Forelimb muscle (tissue), 1 donor: ENCODE measurements at places on chromosomes 6 and 20. TPM values are rescaled to one million over a fixed set of nuclear protein-coding genes. Genes with fewer than 3 reads are reported as not detected.

- DNase-seq, result no peak
These were observed 22.2 kb downstream of the EIF2S2 start for GRCh38 chr20:34089655-34090345.

- no peak for DNase-seq
These were observed 55.7 kb downstream of the FAM217A start for GRCh38 chr6:4023240-4023639.

GRCh38 chr6:37110500-37111461 lies 59.2 kb upstream of the PIM1 start:
- no peak for DNase-seq

- no peak for DNase-seq
These were observed 139.0 kb downstream of the MTHFD1L start for GRCh38 chr6:151004383-151005024.

DNA sequence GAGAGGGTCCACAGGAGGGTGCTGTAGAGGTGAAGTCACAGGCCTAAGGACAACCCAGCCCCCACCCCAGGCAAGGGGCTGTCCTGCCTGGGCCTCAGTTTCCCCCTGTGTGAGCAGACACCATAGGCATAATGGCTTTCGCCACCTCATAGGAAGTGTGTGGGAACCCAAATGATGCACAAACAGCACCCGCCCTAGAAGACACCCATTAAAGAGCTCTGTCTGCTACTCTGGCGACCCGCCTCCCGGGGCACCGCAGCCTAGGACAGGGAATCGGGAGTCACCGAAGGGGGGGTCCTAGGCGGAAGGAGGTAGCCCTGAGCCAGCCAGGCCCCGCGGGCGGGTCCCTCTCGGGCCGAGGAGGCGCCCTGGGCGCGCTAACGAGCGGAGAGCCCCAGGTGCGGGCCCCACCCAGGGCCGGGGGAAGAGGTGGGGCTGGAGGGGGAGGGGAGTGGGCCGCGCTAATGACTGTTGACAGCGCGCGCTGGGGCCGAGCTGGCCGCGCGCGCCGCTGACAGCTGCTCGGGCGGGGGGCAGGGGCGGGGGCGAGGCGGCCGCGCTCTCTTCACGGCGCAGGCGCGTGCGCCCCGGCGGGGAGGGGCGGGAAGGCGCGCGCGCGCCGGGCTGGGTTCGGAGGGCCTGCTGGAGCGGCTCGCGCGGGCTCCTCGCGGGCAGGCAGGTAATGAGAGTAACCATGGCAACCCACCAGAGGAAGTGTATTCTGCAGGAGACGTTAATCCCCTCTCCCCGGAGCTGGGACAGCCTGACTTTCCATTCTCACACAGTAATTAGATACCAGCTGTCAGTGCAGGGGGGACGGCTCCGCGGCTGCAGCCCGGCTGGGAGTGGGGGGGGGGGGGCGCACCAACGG lies 48.9 kb downstream of the NOL4L start:
- no peak for DNase-seq

DNA sequence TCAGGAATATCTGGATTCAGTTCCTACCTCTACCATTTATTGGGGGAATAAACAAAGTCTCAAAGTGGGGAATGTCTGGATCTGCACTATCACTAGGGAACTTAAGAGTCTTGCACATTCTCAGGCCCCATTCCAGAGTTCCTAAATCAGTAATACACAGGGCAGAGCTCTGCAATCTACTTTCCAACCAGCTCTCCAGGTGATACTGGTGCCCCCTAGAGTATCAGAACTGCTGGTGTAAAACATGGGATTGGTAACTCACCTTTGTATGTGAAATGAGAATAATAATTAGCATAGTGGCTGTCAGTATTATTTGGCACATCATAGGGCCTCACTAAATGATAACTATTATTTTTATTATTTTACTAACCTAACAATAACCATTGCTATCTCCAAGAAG lies 278.8 kb upstream of the IMPG1 start:
- DNase-seq, result no peak

GRCh38 chr20:19774135-19774933 lies 16.3 kb downstream of the RIN2 start:
- DNase-seq, result no peak

- DNase-seq, result no peak
These were observed 341.1 kb downstream of the NRN1 start for GRCh38 chr6:5665667-5666066.

- no peak for DNase-seq
These were observed 159.1 kb downstream of the TFAP2C start for GRCh38 chr20:56788041-56788670.

- DNase-seq, result no peak
These were observed 813.0 kb downstream of the DHX35 start for GRCh38 chr20:39775110-39775509.

- no peak for DNase-seq
These were observed 60.2 kb downstream of the NCOA3 start for GRCh38 chr20:47561603-47562583.

- DNase-seq, result no peak
These were observed 36.1 kb downstream of the NUS1 start for GRCh38 chr6:117711369-117711768.

DNA sequence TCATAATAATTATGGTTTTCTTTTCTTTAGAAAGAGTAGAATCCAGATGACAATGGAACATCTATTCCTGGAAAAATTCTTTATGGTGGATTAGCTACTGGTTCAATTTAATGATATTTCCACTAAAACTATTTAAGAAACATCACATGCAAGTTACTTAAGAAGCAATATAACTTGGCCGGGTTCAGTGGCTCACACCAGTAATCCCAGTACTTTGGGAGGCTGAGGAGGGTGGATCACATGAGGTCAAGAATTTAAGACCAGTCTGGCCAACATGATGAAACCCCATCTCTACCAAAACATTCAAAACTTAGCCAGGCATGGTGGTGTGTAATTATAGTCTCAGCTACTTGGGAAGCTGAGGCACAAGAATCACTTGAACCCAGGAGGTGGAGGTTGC lies 65.9 kb upstream of the SMLR1 start:
- no peak for DNase-seq

GRCh38 chr6:62480544-62480943 lies 194.5 kb upstream of the KHDRBS2 start:
- no peak for DNase-seq

DNA sequence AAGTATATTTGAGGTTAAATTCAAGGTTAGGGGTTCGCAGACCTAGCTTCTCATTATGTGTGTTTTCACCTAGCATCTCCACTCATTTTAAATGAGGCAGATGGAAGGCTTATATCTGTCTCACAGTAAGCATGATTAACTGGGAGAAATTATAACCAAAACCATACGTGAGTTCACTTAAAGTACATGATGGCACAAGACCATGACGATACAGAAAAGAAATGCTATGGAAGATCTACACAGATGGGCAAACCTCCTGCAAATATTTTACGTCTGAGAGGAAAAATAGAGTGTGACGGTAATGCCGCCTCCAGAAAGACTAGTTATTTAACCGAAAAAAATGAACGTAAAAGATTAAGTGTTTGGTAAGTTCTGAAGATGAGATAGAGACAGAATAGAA lies 337.8 kb downstream of the FARS2 start:
- no peak for DNase-seq

DNA sequence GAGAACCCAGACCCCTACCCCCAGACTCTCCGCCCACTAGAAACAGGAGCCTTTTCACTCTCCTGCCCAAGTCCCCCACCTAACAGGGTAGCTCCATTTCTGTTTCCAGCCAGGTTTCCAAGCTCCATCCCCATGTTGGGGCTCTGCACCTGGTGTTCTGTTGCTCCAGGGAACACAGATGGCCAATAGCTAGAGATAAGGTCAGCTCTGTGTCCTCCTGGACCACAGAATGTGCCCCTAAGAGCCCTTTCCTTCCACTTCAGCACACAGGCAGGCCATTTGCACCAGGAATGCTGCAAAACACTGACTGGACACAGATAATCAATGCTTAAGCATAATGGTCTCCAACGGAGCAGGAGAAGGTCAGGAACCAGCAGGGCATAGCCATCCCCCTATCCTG lies 159.4 kb downstream of the QRSL1 start:
- DNase-seq, result no peak

DNA sequence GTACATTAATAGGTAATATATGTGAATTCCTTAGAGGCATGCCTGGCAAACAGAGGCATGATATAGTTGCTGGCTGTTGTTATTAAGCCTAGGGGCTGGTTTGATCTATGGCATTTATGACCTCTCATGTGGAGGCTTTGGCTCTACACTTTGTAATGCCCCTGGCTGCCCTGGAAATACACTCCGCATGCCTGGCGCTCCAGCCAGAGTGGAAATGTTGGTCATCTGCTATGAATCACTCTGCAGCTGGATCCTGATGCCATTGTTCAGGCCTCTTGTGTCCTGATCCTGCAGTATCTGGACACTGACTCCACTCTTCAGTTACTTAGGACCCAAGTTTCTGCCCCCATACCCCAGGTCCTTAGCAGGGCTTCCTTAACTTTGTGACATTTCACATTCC lies 200.5 kb upstream of the PCSK2 start:
- DNase-seq, result no peak

GRCh38 chr6:14453712-14454472 lies 336.3 kb downstream of the CD83 start:
- no peak for DNase-seq

DNA sequence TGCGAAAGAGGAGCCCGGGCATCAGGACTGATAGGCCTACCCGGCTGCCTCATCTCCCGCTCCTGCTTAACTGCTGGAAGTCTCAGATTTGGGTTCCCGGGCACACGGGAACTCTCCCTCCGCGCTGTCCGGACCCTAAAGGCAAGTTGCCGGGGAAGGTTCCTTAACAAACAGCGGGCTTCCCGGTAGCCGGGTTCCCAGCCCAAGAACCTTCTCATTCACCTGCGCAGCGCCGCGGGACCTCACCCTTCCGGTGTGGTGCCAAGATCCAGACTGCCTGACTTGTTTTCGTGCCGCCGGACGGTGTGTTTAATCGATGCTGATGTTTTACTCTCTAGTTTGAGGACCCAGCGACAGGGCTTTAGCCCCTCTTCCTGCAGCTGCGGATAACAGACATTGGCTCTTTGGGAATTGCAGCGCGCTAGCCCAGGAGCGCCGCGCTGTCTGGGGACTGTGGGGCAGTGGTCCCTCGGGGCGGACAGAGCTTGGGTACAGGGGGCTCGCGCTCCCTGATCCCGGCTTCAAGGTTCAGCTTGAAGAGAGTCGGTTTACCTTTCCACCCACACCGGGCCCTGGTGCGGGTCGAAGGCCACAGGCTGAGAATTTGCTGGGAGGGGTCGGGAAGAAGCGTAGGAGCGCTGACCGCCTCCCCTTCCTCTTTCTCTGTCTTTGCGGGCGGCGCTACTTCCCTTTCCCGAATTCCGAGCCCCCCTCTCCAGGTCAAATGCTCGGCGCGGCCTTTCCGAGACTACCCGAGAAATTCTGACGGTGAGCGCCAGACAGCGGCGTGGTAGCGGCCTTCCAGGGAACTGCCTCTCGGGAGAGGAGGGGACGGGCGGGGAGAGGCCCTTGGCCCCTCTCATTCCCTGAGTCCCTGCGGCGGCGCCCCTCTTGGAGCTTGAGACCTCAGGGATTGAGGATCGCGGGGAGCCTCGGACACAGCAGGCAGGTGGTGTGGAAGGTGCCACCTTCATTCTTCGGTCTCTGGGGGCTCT lies 17.2 kb downstream of the ABT1 start:
- no peak for DNase-seq

GRCh38 chr20:31841928-31842327 lies 3.5 kb downstream of the FOXS1 start:
- no peak for DNase-seq

DNA sequence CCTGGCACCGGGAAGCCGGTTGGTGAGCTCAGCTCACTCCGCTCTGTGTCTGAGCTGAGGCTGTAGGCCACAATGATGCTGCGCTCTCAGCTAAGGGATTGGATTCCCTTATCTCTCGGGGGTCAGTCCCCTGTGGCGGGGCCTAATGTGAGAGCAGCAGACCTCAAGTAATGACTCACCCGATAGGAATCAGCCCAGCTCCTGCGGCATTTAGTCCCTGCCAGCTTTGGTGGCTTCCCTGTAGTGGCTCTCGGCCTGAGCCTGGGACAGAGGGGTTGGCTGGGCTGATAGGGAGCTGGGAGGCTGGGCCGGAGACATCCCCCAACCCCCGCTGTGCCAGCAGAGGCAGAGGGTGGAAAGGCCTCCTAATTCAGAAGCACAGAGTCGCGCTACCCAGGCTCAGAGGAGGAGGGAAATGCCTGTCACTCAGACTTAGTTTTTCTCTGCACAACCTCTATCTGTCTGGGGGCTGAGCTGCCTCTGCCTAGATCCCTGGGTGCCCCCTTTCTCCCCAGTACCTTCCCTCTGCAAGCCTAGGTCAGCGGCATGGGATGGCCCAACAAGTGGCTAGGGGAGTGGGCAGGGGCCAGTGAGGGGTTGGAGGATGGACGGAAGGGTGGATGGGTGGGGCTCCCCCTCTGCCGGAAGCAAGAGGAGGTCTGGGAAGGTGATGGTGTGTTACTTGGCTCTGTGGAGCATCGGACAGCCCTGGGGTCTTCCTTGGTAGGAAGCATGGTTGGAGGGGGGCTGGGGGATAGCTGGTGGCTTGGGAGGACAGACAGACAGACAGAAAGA lies 92.2 kb downstream of the CDH22 start:
- DNase-seq, result no peak

GRCh38 chr20:23397961-23398360 lies 23.3 kb downstream of the NAPB start:
- no peak for DNase-seq

- DNase-seq, result no peak
These were observed 12.7 kb upstream of the GSTA3 start for GRCh38 chr6:52922161-52922560.

Gene MACROD2
- 2.7 TPM for polyA plus RNA-seq

Gene PCK1
- polyA plus RNA-seq, result 0.24 TPM

Gene PPP1R14C
- 55.8 TPM for polyA plus RNA-seq

Gene SRC
- polyA plus RNA-seq, result 16.6 TPM

Gene CGA
- 0.72 TPM for polyA plus RNA-seq

Gene LAMA4
- polyA plus RNA-seq, result 135 TPM

Gene LY6G6C
- 0.62 TPM for polyA plus RNA-seq

Gene ECT2L
- polyA plus RNA-seq, result 0.29 TPM

Gene NR2E1
- not detected for polyA plus RNA-seq

Gene EFCAB8
- polyA plus RNA-seq, result 0.24 TPM
